Cerebellar nuclear complex (tissue), 1 donor: ENCODE measurements at places on chromosomes 7 and 10.

DNA sequence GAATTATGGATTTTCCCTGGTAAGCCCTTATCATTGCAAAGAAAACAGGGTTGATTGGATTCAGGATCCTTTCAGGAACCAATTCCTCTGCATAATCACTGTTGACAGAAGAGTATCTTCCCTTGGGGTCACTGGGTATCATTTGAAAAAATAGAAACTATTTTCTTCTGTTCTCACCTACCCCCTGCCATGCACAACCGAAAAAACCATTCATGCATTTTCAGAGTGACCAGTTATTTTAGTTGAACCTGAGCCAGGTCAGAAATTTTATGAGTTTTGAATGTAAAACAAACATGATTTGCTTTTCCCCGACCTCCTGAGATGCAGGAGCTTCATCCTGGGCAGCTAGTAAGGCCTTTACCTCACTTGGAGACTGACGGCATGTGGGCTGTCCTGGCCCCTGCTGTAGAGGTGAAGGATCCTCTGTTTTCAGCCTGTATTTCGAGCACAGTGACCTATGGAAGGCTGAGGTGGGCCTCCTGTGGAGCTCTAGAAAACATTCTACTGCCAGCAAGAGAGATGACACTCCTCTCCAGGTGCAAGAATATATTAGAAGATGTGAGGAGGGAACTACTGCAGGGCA, 30.1 kb downstream of the TMEM178B start:
- DNase-seq: no peak

DNA sequence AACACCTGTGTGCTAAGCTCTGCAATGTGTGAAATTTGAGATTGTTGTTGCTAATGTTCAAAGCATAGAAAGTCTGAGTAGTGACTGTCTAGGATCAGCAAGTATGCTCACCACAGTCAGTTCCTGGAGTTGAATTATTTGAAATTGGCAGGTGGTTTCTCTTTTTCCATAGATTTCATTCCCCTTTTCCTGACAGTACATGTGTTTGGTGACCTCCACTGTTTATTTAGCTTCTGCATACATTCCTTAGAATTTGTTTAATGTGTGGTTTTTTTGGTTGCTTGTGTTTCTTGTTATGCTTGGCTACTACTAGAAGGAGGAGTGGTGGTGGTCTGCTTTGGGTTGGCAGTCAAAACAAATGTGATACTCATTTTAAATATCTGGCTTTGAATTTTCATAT, 52.3 kb downstream of the FOXP2 start:
- no peak for DNase-seq

DNA sequence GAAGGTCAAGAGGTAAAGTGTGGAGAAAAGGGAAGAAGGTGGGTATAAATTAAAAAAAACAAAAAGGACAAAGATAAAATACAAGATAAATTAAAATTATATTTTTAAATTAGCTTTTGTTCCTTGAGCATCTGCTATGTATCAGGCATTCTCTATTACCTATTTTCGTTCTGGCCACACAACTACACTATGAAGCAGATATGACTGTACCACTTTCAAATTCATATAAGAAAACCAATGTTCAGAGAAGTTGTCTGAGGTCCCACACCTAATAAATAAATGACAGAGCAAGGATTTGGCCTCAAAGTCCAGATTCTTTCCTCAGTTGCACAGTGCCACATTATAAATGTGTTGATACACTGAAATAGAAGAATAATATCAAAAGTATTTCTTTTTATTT, 103.8 kb upstream of the PCDH15 start:
- no peak for DNase-seq

DNA sequence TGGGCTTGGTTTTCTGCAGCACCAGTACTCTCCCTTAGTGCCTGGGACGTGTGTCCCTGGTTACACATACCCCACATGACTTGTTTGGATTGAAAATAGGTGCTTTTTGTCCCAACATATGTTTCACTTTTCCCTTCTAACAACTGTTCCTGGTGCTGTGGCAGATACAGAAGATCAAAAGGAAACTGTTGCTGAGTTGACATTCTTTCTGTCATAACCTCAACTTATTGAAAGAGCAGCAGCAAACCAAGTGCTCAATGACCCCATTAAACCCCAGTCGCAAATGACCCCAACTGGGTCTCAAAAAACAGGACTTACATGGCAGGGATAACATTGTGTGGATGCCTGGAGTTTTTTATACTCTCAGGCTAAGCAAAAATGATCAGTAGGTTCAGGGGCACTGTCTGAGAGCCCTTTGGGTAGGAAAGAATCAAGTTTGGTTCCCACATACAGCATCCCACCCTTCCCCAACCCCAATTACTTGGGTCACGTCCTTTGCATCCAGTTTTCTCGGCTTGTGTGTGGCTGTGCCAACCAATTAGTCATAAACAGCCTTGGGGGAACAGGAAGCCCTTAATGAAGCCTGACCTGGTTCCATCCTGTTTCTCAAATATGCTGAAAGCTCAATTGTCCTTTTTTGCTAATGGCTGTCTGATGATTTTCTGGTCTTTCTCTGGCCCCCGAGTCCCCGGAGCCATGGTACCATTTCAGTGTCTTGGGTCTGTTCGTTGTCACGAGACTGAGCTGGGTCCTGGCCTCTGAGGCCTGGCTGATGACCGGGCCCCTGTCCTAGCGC, 4.9 kb downstream of the HKDC1 start:
- no peak for DNase-seq

DNA sequence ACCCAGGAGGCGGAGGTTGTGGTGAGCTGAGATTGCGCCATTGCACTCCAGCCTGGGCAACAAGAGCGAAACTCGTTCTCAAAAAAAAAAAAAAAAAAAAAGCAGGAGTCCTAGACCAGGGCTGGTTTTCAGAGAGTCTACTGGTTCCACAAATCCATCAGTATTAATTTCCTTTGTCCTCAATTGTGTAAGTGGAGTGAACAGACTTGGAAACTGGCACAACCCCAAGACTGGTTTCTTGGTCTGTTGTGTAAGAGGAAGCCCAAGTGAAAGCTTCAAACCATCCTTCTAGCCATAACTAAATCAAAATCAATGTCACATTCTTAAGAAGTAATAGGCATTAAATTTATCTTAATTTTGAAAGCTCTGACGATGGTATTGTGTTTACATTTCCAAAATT, 213.6 kb downstream of the DGKI start:
- DNase-seq: no peak

GRCh38 chr7:45509222-45509621, 64.9 kb upstream of the ADCY1 start:
- no peak for DNase-seq

DNA sequence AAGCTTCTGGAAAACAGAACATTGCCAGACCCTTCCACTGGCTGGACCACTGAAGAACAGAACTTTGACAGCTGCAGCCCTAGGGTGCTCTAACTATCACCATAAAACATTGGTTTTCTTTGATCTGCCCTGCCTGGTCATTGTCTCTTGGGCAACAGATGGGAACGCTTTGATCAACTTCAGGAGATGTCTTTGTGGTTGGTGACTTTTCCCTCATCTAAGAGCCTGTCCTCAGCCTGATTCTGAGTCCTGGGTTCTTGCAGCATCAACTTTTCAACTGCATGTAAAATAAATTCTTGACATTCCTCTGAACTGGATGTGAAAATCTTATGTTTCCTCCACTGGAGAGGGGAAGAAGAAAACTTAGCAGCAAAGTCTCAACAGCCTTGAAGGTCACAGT, 53.1 kb upstream of the ZNRF2 start:
- no peak for DNase-seq
